ENCODE measurements at places on chromosomes 11 and 22. TPM values are rescaled to one million over a fixed set of nuclear protein-coding genes. Genes with fewer than 3 reads are reported as not detected.

DNA sequence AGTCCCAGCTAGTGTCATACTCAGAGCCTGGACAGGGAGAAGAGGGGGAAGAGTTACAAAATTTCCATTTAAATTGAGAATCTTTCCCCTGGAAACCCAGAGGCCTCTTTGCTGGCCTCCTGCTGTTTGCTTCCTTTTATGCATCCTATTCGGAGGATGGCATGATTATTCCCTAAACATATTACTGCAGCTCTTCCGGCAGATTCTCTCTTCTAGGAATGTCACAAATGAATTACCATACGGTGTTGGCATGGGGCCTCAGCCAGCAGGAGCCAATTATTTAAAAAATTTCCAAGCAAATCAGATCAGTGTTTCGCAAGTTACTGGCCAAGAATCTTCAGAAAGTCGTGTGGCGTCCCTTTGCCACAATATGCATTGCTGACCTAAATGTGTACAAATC lies 326.7 kb upstream of the NCAM1 start:
- DNase-seq, result no peak

SAA4 gene
- polyA plus RNA-seq, result 0.54 TPM

APLP2 gene
- 364 TPM for polyA plus RNA-seq

OR2AG1 gene
- polyA plus RNA-seq, result not detected

SEPTIN3 gene
- polyA plus RNA-seq, result 0.49 TPM
